ENCODE measurements at places on chromosomes 1 and 21. TPM values are rescaled to one million over a fixed set of nuclear protein-coding genes. Genes with fewer than 3 reads are reported as not detected.

The ATP8B2 gene
- 52.6 TPM for total RNA-seq

The GART gene
- 184 TPM for total RNA-seq

The TMPRSS2 gene
- total RNA-seq, result not detected

The NUP210L gene
- total RNA-seq, result 0.07 TPM

The HPDL gene
- 5.9 TPM for total RNA-seq

The TRMT1L gene
- 26.3 TPM for total RNA-seq

GRCh38 chr1:84849357-84849975, 43.5 kb downstream of the LPAR3 start:
- no peak for DNase-seq

DNA sequence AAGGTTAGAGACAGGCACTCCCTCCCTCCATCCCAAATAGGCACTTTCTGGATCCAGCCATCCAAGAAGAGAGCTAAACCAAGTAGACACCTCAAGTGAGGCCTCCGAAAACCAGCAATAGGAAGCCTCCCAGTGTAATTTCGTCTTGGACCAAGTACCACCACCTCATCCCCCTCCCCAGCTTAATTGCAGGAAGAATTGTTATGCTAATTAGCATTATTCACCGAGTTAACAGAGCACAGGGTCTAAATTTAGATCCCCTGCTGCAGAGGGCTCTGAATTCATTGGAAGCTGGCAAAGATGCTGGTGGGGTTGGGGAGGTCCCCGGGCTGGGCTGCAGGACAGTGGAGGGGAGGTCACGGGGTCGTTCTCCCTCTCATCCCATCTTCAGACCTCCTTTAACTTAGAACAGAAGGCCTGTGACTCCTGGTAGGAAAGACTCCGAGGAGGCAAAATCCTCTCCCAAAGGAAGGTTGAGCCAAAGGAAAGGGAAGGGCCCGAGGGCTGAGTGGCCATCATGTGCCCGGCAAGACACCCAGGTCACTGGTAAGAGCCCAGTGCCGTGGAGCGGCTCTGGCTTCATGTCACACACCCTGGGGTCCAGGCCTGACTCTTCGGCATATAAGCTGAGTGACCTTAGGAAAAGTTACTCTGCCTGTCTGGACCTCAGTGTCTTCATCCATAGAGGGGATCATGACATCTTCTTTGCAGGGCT, 209.2 kb upstream of the GRIK3 start:
- no peak for DNase-seq

DNA sequence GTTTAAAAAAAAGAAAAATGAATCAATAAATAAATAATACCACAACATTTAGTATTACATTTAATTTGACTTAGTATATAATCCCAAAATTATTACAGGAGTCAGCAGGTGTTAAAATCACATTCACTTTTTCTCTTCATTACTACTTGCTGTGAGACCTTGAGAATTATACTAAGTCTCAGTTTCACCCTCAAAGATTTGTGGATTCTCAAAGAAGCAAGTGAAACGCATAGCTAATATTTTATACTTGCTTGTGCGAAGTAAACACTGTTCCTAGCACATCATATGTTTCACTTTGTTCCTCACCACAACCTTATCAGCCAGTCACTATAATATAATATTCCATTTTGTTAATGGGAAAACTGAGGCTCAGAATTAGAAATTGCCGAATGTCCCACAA, 4.0 kb downstream of the CLCA1 start:
- no peak for DNase-seq

GRCh38 chr1:157399984-157400382, 152.3 kb downstream of the FCRL5 start:
- peak; percentile 8 for DNase-seq

DNA sequence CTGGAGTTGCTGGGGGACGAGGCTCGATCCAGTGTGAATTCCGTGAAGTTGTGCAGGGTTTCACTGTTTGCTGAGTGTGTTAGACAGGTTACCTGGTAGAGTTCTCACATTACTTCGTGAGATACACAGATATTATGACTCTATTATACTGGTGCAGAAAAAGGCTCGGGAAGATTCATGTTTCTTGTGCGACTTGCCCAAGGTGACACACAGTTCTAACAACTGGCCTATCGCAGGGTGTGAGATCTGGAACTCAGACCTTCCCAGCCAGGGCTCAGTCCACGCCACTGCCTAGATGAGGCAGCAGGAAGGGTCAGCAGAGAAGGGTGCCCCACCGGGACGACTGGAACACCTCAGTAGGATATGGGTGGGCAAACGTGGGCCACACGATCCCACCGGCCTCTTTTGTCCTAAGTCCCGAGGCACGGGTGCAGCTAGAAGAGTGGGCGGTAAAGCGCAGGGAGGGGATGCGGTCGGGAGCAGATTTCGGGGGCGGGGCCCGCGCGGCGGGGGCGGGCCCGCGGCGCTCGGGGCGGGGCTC, 296 bp upstream of the RNPEP start:
- peak; percentile 77 for DNase-seq

DNA sequence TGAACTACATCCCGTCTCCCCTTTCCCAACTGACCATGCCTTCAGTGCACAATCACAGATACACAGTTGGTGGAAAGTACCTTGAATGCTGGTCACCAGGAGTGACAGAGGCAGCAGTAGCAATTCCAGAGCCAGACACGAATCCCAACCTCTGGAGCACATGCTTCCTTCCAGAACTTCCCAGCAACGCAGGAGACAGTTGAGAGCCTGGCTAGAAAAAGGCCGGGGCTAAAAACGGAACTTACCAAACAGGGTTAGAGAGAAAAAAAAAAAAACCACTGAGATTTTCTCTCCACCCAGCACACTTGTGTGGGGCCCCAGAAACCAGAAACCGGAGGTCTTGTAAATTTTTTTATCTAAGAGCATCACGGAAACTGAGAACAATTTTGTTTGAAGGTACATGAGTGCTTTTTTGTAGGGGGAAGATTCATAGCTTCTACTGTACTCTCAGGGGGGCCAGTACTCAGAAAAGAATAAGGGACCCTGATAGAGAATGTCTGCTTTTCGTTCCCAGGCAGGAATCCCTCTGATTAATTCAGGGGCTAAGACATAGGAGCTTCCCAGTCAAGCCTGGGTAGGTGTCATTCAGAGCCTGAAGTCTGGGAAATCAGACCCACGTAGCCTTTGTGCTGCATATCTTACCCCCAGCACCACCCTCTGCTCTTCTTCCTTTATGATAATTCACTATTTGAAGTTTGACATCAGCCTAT, at the start of gene CD48:
CD48 (minus strand) TSS at position 221 of the 710 bp plus-strand sequence; CDS start at position 162, 59 bp downstream.
- DNase-seq, result peak; percentile 49

DNA sequence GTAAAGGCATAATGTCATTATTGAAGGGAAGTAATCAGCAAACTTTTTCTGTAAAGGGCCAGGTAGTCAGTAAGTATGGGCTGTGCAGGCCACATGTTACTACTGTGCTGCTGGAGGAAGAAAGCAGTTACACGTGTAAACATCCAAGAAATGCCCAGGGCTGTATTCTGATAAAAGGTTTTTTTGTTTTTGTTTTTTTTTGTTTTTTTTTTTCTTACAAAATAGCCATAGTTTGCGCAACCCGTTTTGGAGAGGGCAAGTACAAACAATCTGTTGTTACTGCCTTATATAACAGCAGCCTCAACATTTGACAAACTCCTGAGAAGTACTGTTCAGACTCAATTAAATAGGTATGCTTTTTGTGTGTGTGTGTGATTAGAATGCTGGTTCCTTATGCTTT, 26.7 kb upstream of the MTMR11 start:
- no peak for DNase-seq

- no peak for DNase-seq
These were observed 590 bp upstream of the TACSTD2 start for GRCh38 chr1:58577654-58578030.

- no peak for DNase-seq
These were observed at the start of gene GSTM3 for GRCh38 chr1:109740615-109741373. Gene GSTM3, minus strand, starts transcription at chr1:109741038. Its CDS starts 751 bp downstream, at chr1:109740287.

DNA sequence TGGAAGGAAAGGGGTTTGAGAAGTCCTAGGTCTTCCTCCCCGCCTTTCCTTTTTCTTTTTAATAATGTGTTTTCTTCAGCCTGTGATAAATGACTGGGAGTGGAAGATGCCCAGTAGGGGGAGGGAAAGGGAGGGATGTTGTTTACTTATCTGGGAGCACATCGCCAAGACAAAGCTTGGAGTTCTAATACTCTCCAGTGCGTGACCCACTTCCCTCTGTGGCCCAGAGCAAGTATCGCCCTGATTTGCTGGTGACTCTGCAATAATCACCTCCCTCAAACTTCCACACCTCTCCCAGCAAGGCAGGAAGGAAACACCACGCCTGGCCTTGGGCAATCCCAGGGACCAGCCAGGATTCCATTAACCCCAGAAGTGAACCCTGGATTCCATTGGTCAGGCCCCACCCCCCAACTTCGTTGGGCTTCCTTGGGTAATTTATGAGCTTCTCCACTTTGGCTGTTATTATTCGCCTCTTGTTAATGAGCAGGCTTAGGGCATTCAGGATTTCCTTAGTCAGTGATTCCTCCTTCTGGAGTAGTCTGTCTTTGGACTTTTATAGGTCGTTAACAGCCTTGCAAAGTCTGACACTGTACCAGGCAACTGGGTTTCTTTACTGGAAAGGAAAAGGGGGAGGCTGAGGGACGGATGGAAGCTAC, 24.3 kb upstream of the GRHL3 start:
- no peak for DNase-seq

DNA sequence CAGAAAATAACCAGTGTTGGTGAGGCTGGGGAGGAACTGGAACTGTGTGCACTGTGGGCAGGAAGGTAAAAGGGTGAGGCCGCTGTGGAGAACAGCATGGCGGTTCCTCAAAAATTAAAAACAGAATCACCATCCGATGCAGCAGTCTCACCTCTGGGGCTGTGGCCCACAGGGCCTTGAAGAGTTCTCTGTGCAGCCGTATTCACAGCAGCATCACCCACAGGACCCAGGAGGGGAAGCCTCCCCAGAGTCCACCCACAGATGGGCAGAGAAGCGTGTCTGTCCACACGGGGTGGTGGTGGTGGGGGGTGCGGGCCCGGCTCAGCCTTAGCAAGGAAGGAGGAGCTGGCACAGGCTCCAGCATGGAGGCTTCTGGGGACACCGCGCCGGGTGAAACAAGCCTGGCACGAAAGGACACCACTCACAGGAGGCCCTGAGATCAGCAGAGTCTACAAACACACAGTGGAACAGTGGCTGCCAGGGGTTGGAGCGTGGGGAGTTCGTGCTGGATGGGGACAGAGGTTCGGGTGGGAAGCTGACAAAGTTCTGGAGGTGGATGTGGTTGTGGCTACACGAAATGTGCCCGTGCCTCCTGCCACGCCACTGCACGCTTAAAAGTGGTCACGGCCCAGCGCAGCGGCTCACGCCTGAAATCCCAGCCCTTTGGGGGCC, 11.5 kb downstream of the MORN1 start:
- no peak for DNase-seq

DNA sequence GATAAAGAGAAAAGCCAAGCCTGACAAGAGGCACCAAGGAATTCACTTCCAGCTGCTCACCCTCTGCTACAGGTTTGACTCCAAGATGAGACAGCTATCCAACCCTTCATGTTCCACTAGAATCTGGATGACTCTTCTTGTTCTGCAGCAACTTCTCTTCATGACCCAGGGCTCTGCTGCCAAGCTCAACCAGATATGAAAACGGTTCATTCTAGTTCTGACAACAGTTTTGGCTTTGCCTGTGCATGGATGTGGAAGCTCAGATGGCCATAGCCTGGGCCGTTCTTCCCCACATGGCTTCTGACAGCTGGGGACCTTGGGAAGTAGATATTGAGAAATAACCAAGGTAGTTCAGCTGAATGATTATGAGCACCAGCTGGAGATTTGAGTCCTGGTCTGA, 13.7 kb downstream of the PI4KB start:
- no peak for DNase-seq

DNA sequence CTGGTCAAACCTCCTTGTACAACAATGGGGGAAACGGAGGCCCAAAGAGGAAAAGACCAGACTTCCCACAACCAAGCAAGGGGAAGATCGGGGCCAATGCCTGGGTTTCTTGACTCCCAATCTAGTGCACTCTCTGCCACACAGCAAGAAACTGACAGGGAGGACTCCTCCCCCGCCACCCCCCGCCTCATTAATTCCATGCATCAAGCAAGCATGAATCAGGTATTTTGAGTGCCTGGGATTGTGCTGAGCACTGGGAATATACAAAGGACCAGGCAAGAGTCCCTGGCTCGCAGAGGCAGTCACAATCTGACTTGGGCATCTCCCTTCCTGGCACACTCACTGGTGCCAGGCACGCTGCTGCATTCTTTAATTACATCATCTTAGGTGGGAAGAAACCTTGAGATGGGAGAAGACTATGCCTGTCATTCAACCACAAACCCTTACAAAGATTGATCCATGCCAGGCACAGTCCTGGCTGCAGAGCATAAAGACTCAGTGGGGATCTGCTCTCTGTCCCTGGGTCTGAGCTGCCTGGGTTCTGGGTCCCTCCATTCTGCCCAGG, 4.4 kb upstream of the KCNC4 start:
- no peak for DNase-seq

- peak; percentile 15 for DNase-seq
These were observed 14.2 kb upstream of the KANK4 start for GRCh38 chr1:62333441-62333840.

DNA sequence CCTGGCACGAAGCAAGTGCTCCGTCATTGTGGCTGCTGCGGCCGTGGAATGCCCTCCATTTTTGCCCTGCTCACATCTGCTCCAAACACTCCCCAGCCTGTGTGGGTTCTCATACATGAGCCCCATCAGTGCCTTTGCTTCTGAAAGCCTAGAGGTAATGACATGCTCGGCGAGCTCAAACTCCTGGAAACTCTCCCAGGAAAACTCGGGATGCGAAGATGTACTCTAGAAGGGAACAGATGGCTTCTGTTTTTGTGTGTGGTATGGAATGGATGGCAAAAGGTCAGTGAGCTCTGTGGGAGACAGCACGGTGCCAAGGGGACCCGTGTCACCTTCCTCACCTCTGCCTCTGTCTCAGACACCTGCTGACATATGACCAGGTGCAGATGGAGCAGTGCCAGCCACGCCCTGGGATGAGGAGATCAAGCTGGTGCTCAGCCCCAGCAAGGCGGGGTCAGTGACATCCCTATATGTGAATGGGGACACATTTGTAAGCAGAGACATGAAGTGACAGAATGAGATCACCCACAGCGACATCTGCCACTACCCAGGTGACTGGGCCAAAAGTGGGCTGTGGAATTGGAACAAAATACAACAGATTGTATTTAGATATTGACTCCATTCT, 84.1 kb upstream of the COX20 start:
- no peak for DNase-seq

DNA sequence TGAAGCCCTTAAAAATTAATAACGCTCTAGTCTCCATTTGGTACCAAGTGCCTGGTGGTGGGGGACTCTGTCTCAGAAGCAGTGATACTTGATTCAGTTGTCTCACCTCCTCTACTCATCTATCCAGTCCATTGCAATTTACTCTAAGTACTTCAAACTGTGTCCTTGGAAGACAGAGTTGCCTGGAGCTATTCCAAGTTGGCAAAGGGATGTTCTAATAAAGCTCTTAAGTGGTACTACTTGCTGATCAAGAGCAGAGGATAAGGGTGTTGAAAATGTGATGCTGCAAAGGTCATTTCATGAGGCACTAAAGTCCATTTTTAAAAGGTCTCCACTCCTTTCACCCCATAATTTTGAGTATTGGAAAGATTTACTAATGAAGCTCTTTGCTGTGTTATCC, 142.2 kb downstream of the NFIA start:
- no peak for DNase-seq

- no peak for DNase-seq
These were observed 37.5 kb upstream of the WLS start for GRCh38 chr1:68269637-68270430.

- DNase-seq, result no peak
These were observed 117.9 kb downstream of the LRIG2 start for GRCh38 chr1:113190930-113191329.

All from activated T-cell treated with anti-CD3 and anti-CD28 coated beads, Interleukin-2, amount 50 U/mL, for 72 hours (primary cell).